ENCODE measurements at places on chromosomes 2 and 18.
A peak's percentile ranks its signal among the peaks of the same experiment; 100 is the strongest.

DNA sequence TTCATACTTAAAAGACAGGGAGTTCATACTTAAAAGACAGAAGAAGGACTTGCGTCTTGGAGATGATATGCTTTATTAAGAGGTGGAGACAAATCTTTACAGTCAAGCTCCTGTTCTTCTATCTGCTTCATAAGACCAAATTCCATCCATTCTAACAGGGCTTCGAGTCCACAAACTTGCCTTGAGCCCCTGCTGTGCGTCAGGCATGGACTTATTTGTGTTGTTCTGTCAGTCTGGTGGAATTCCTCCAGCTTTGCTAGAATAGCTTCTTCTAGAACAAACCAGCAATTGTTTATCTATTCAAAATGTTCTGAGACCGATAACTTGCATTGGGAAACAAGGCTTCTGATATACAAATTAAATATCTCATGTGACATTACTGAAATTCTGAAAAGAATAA is 73.9 kb upstream of the SOX11 start:
- no peak for DNase-seq

DNA sequence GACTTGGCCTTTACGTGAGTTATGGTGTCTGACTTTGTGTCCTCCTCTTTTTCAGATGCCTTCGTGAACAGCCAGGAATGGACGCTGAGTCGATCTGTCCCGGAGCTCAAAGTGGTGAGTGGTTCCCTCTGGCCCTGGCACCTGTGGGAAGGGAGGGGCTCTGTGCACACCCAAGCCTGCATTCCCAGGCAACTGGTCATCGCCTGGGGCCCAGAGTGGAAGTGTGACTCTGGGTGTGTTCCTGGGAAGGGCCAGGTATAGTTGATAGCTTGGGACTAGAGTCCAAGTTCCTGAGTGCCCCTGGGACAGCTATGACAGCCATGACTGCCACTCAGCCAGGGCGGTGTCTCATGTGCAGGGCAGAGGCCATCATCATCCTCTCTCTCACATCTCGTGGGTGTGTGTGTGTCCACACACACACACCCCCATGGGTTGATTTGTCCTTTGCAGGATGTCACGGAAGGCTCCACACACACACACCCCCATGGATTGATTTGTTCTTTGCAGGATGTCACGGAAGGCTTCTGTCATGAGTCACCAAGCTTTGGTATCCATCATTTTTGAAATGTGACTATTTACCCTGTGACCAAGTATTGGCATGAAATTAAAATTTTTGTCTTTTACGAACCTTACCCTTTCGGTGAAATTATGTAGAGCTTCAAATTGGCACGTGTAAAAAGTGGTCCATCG is 215.4 kb downstream of the AGAP1 start:
- no peak for DNase-seq

- no peak for DNase-seq
These were observed 27.1 kb downstream of the SH2D6 start for GRCh38 chr2:85445316-85446295.

GRCh38 chr2:17353263-17353662 is 165.0 kb downstream of the RAD51AP2 start:
- DNase-seq = no peak

DNA sequence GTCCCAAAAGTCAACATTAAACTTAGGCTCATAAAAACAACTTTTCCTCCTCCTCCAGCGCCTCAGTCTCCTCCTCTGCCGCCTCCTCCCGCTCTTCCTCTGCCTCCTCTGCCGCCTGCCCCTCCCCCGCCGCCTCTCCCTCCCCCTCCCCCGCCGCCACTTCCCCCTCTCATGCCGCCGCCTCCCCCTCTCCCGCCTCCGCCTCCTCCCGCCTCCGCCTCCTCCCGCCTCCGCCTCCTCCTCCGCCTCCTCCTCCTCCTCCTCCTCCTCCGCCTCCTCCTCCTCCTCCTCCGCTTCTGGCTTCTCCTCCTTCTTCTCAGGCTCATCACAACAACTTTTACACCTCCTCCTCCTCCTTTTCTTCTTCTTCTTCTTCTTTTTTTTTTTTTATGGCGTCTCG is 599.9 kb downstream of the TMEM182 start:
- no peak for DNase-seq

DNA sequence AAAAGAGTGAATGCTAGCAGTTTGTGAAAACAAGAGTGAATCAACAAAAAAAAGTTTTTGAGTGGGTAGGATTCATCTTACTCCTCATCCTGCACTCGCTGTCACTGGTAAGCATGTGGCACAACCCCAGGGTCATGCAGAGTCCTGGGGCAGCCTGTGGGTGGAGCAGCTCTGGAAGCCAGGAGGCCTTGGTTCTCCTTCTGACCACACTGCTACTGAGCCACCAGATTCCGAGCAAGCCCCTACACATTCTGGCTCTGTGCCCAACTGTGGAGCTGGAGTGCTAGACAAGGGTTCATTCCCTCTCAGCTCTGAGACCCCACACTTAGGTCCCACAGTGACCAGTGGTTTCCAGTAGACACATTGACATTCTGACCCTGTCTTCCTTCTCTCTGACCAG is 670.6 kb downstream of the BCL11A start:
- DNase-seq = no peak

- no peak for DNase-seq
These were observed 253.7 kb upstream of the LINC00305 start for GRCh38 chr18:64402636-64403035.

GRCh38 chr2:62826953-62827675 is 121.6 kb downstream of the EHBP1 start:
- DNase-seq = no peak

GRCh38 chr2:11701751-11702301 is 31.8 kb upstream of the NTSR2 start:
- no peak for DNase-seq

GRCh38 chr2:227834423-227834822 is 20.8 kb downstream of the CCL20 start:
- no peak for DNase-seq

GRCh38 chr2:29114946-29115609 is at the start of gene CLIP4:
Gene CLIP4, plus strand, starts transcription at chr2:29115415. Its CDS starts 5,974 bp downstream, at chr2:29121389.
- DNase-seq = peak; percentile 84

DNA sequence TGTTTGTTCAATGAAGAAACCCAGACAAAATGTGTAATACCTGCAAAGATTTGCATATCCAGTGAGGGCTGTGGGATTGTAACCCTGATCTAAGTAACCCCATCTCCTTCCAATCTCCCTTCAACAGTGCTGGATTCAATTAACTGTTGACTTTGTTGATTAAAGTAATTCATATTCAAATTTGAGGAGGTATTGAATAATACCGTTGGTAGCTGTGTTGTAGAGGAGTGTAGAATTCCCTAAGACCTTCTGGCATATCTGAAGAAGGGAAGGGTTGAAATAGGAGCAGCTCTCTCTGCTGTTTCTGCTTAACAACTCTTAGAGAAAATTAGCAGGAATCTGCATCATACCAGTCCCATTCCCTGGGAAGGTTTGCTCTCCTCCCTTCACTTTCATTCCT is 28.2 kb downstream of the MAIP1 start:
- no peak for DNase-seq

DNA sequence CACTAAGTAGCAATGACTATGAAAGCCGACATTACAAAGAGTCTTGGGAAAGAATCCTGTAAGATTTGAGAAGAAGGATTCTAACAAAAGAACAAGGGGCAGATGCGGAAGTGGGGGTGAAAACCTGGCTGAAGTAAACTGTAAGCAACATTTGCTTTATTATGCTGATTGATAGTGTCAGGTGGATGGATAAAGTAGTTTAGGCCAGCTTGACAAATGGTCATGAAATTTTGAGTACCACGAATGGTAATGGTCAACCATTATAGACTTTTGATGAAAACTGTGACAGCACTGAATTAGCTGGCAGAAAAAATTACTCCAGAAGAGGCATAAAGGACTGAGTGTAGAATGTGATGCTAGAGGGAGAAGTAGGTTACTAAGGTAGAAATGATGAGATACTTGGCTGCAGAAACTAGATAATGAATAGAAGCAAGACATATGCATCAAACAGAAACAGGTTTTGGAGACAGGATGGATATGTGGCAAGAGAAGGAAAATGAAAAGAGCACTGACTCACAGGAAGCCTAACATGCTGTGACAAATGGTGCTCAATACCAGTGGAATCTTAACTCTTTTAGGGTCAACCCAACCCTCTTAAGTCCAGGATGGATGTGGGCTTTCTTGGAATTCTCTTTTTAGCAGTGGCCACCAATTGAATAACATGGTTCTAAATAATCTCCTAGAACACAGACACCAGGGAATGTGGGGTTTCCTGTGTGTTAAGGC is 6.8 kb downstream of the THUMPD2 start:
- DNase-seq = no peak

- DNase-seq = no peak
These were observed 14.6 kb upstream of the SLC9A2 start for GRCh38 chr2:102604769-102605168.

DNA sequence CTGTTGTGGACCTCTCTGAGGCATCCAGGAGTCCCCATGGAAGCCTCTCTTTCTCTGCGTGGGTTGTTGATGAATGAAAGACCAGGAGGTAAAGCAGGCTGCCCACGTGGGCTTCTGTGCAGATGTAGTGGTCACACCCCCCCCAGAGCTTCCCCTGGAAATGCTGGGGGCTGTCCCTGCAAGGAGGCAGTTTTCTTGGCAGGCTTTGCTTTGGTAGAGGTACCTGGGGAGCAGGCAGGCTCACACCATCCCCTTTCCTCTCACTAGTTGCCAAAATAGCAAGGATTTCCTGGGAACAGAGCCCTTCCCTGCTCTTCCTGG is 97.6 kb upstream of the MAP3K20 start:
- no peak for DNase-seq

GRCh38 chr2:232293191-232293590 is 85.4 kb upstream of the ALPP start:
- no peak for DNase-seq

DNA sequence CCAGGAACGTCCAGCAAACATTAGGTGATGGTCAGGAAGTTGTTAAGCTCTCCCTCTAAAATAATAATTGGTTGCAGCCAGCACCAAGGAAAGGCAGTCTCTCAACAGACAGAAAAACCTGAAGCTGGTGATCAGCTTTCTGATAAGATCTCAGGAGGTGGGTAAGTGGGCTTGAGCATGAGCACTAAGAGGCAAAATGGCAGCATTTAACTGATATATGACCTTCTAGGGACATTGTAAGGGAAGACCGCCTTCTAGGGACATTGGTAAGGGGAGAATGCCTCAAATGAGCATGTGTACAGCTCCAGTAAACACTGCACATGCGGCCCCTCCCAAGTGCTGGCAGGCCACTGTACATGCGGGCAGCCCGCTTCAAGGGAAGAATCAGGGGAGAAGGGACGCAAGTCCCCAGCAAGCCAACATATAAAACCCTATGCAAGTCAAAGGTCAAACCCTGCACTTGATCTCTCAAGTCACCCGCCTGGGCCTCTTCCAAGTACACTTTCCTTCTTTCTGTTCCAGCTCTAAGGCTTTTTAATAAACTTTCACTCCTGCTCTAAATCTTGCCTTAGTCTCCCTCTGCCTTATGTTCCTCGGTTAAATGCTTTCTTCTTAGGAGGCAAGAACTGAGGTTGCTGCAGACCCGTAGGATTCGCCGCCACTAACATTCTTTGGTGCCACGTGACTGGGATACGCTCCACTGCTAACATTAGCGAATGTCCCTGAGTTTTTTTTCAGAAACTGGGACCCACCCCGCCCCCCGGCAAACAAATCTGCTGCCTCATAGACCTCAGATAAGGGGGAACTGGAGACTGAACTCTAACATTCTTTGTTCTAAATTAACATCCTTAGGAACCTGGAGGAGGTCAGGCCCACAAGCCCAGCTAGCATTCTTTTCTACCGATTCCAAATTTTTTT is 463.8 kb downstream of the LPIN1 start:
- DNase-seq = no peak

GRCh38 chr2:30643674-30644073 is 163.6 kb downstream of the CAPN13 start:
- no peak for DNase-seq
